DMS53 (cell line): ENCODE measurements at places on chromosomes 6 and 20.

DNA sequence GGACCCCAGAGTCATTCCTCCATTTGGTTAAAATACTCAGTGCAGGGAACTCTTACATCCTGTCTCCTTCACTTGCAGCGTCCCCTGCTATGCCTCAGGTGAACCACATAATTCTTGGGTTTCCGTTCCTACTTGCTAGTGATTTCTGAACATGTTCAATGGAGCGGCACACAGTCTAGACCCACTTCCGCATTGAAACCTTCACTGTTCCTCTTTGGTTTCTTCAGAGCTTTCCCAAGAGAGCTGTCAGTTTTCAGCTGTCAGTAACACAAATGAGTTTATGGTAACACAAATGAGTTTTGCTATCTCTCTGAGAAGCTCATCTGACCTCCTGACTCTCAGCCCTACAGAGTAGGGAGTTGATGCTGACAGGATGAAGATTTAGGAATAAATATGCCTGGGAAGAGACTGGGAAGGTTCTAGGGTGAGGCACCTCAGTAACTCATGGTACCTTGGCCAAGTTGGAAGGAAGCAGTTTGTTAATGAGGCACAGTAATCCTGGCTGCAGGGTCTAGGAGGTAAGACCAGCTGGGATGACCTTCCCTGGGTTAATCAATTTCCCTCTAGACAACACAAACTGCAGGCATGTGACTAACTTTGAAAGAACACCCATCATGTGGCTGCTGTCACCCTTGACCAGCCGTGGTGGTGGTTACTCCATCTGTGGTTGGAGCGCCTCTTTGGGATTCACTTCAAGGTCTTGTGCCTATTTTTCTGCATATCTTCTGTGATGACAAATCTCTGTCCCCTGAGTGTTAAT is 5.4 kb downstream of the SYS1 start:
- no peak for DNase-seq

DNA sequence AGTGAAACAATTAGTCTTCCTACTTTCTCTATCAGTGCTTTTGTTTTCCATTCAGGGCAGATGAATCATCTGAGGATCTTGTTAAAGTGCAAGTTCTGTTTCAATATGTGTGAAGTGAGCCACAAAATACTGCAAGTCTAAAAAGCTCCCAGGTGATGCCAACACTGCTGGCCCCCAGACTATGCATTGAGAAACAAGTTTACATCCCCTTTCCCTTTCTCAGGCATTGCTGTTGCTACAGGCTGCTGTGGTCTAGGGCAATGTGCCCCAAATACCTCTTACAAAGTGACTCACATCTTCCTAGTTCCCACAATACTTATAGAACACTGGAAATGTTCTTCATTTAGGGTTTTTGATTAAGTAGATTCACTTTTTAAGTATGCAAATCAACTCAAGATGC is 31.8 kb downstream of the ABRACL start:
- no peak for DNase-seq

GRCh38 chr20:50344232-50345071 is 153.8 kb downstream of the CEBPB start:
- peak; percentile 50 for DNase-seq

DNA sequence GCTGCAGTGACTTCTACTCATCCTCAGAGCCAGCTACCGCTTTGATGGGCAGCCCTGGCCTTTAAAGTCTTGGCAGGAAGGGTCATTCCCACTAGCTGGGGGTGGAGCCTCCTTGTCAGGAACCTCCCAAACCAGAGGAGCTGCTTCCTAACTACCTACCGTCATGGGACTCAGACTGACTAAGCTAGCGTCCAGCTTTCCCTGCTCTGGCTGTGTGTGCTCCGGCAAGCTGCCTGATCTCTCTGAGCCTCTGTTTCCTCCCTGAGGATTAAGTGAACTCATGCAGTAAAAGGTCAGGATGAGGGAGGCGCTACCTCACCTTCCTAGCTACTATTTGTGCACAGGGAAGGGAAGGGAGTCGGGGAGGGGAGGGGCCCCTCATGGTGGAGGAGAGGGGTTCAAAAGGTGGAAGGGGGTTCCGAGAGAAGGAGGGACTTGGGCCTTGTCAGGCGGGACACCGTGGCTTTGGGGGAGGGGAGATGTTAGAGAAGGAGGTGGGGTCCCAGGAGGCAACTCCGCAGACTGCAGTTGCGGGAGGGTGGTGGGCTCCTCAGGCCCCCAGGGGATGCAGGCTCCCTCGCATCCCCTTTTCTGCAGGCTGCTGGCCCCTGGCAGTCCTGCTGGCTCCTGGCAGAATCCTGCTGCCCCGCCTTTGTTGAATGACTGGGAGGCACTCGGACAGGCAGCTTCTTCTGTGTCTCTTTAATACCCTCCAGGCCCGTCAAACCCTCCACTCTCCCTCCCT is 9.8 kb downstream of the DUSP15 start:
- DNase-seq, result peak; percentile 66

DNA sequence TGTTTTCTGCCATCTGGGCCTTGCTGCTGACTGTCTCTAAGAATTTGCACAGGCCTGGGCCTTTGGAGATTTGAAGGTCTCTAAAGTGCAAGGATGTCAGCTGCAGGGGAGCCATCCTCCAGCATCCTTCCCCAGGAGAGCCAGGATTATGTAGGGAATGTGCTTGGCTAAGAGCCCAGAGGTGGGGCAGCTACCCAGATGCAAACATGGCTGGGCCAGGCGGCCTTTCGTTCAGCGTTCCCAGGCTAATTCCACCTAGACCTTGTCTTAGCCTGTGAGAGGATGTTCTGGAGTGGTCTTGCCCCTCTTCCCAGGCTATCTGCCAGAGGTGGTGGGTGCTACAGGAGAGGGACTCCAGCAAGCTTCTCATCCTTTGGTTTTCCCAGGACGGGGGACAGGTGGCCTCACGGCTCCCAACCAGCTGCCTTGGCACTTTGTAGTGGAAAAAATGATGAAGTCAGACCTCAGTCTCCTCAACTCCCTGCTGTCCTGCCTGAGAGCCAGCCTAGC is 7.7 kb upstream of the PTGIS start:
- no peak for DNase-seq

GRCh38 chr20:57198132-57199072 is 68.0 kb downstream of the BMP7 start:
- DNase-seq, result no peak

- no peak for DNase-seq
These were observed 65.8 kb downstream of the REV3L start for GRCh38 chr6:111417181-111417585.

- no peak for DNase-seq
These were observed 72.0 kb upstream of the PRL start for GRCh38 chr6:22368794-22369193.

DNA sequence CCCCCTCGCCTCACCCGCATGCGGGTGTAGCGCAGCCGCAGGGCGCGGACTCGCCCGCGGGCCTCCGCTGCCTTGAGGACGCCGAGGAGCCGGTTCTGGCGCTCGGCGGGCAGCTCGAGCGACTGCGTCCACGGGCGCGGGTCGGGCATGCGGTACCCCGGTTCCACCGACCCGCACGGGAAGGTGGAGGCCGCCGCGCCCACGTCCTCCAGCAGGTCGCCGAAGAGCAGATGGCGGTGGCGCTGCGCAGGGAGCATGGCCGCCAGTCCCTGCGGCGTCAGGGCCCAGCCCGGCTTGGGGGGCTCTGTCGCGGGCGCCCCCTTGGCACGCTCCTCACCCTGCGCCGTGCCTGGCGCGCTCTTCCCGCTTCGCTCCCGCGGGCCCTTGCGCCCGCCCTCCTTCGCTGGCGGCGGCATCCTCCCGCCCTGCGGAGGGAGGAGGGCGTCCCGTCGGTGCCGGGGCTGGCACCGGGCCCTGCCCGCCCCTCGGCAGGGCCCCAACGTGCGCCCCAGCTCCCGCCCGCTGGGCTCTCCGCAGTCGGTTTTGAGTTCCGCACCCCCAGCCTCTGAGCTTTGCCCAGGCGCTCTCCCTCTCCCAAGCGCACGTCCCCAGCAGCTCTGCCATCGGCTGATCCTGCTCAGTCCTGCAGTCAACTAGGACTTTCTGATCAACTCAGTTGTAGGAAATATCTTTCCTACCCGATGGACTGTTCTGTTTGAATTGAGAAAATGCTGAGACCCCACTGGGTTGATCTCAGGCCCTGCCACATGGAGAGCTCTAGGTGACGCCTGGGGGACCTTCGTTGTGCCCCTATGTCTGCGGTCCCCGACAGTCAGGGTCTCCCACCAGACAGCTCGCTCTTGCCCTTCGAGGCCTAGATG is at the start of gene LKAAEAR1:
LKAAEAR1 (minus strand) TSS at position 595 of the 881 bp plus-strand sequence; CDS start at position 416, 179 bp downstream.
- DNase-seq, result peak; percentile 77

DNA sequence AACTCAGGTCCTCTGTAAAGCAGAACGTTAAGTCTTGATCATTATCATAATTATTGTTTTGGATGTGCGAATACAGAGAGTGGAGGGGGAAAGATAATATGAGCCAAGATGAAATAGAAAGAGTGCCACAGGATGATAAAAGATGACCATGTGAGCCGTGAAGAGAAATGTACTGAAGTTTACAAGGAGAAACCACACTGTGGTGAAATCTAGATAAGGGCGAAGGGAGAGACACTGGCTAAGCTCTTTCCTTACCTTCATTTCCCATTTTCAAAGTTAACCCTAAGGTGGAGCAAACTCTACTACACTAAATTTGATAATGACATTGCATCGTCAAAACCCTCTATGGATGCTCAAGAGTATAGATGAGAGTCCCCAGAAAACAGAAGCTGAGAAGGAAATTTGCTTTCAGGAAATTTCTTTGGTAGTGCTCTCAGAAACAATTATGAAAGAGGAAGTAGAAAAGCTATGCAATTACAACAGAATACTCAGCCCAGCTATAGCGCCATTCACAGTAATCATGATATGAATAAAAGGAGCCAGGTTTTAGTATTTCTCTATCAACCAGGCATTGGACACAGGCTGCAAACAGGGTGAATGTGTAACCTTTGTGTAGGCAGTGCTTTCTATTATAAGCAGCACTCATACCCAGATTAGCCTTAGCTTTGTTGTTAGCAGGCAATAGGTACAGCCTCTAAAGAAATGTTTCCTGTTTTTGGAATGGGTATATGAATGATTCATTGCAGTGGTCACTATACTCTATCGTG is 1080.7 kb downstream of the GRIK2 start:
- DNase-seq, result no peak

DNA sequence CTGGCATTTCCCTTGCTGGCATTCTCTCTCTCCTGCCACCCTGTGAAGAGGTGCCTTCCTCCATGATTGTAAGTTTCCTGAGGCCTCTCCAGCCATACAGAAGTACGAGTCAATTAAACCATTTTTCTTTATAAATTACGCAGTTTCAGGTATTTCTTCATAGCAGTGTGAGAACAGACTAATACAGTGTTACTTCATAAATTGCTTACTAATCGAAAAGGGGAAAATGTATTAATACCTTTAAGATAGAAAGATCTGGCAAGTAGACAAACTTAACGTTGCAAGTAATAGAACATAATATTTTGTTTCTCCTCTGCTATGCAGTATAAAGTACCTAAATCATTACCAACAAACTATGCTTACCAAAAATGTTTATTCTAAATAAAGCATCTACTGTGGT is 178.3 kb upstream of the LAMA2 start:
- no peak for DNase-seq

DNA sequence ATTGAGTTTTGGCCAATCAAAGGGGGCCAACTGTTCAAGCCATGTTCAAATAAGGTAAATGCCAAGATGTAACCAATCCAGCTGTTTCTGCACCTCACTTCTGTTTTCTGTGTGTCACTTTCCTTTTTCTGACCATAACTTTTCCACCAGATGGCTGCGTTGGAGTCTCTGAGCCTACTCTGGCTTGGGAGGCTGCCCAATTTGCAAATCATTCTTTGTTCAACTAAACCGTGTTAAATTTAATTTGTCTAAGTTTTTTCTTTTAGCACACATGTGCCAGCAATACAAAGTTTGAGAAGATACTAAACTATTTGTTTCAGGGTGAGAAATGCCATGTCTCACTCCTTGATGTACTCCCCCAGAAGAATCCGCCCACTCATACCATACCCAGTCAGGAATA is 52.1 kb downstream of the IYD start:
- no peak for DNase-seq

- DNase-seq, result no peak
These were observed 215.3 kb upstream of the KCNQ5 start for GRCh38 chr6:72406517-72406916.
